H1 (cell line): ENCODE measurements at places on chromosomes 11 and 22. TPM values are rescaled to one million over a fixed set of nuclear protein-coding genes. Genes with fewer than 3 reads are reported as not detected.

Gene SLC7A4
- 0.27 TPM in 1 of 2 replicates, not detected in the other for total RNA-seq

Gene PKDREJ
- total RNA-seq: 0.04 and 0.11 TPM in 2 replicates

Gene TIMP3
- total RNA-seq: 4.7 and 4.8 TPM in 2 replicates

- H3K27ac ChIP-seq: no peak overlapping the region
- no peak overlapping the region for H3K4me3 ChIP-seq
- no peak for DNase-seq
- no peaks in the 10 kb centered on the region for H3K27me3 ChIP-seq
Measured at GRCh38 chr22:29987137-29987536, 93.1 kb upstream of the HORMAD2 start.

- H3K4me3 ChIP-seq: no peak overlapping the region
- H3K4me1 ChIP-seq: peaks cover 1% of the 10 kb centered on the region
- peaks cover 34% of the 10 kb centered on the region for H3K27me3 ChIP-seq
Measured at GRCh38 chr11:128884703-128885338, 6.3 kb upstream of the KCNJ5 start.
